ENCODE measurements at places on chromosomes 5 and 9. TPM values are rescaled to one million over a fixed set of nuclear protein-coding genes. Genes with fewer than 3 reads are reported as not detected.

The SLC28A3 gene
- 0.43 TPM for total RNA-seq

The NSA2 gene
- total RNA-seq: 66.1 TPM

The ZFP62 gene
- total RNA-seq: 15.1 TPM

The MCIDAS gene
- total RNA-seq: not detected

The CCDC180 gene
- total RNA-seq: 3.0 TPM

The PCDHGB5 gene
- total RNA-seq: 25.0 TPM

The BASP1 gene
- 126 TPM for total RNA-seq

The SPATA31A3 gene
- total RNA-seq: not detected

The C9orf152 gene
- not detected for total RNA-seq

The MAP3K1 gene
- total RNA-seq: 9.5 TPM

The OBP2B gene
- total RNA-seq: not detected

The LRRC70 gene
- total RNA-seq: 1.3 TPM

The LAMC3 gene
- total RNA-seq: 0.43 TPM

The CSF1R gene
- total RNA-seq: under 0.01 TPM

The CXXC5 gene
- 79.5 TPM for total RNA-seq

The MORN5 gene
- not detected for total RNA-seq

The CDC42SE2 gene
- 25.1 TPM for total RNA-seq

The PRSS3 gene
- total RNA-seq: 3.9 TPM

The PAPPA gene
- total RNA-seq: 104 TPM

The PLAA gene
- total RNA-seq: 35.1 TPM

The PCDHB15 gene
- under 0.01 TPM for total RNA-seq

The ADAMTS2 gene
- 44.5 TPM for total RNA-seq

The PCDHA1 gene
- total RNA-seq: under 0.01 TPM
